NCI-H510A (cell line): ENCODE measurements at places on chromosomes 3 and 15.

- no peak for DNase-seq
These were observed 6.7 kb upstream of the DENND6A start for GRCh38 chr3:57699591-57699990.

- no peak for DNase-seq
These were observed 58.6 kb upstream of the SLC12A8 start for GRCh38 chr3:125271127-125271526.

DNA sequence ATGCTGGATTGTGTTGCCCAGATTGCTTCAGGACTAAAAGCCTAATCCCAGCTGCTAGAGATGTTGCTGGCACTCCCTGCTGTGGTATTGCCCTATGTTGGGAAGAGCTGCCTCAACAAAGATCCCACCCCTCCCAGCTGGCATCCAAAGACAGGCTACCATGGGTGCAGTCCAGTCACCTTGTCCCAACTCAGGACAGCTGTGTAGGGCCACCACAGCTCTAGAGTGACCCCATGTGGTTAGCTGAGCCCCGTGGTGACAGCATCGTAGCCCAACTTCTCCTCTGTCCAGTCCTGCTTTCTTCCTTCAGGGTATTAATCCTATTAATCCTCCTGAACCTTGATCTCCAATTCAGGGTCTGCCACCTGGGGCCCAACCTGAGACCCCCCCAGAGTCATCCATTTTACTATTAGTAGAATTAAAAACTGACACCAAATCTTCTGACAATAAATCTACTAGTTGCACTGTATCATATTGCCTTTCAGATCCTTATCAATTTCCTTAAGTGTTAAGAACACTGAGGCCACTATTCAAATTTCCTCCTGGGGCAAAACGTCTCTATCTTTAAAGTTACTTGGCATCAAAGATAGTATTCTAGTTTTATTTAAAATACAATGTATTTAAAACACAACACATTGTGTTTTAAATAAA lies 83.5 kb downstream of the AQP9 start:
- DNase-seq = no peak

DNA sequence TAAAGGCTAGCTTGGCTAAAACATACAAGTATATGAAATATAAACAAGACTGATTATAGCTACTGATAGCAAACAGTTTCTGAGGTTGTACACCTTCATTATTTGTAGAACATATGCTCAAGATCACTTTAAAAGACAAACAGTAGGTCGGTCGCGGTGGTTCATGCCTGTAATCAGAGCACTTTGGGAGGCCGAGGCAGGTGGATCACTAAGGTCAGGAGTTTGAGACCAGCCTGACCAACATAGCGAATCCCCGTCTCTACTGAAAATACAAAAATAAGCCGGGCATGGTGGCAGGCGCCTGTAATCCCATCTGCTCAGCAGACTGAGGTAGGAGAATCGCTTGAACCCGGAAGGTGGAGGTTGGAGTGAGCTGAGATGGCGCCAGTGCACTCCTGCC lies 80.3 kb downstream of the SMARCC1 start:
- no peak for DNase-seq

GRCh38 chr3:115098354-115099073 lies 48.6 kb downstream of the ZBTB20 start:
- no peak for DNase-seq

DNA sequence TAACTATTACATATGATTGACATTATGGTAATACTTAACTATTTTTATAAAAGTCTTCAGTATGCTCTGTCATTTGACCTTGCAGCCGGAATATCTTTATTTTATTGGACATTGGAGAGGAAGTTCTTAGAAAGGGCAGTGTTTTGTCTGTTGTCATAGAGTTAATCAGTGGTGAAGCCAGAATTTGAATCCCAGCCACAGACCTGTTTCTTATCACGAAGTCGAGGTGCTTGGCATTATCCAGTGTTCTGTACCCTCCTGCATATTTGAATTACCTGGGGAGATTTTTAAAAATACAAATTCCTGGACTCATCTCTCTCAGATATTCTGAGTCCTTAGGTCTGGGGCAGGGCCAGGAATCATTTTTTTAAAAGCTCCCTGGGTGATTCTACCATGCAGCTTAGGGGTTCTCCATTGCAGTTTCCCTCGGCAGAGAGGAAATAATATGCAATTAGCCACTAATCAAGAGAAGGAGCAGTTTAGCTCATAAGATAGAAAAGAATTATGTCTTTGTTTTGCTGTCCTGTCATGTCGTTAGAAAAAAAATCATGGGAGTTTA lies 195.6 kb upstream of the CFAP20DC start:
- no peak for DNase-seq

DNA sequence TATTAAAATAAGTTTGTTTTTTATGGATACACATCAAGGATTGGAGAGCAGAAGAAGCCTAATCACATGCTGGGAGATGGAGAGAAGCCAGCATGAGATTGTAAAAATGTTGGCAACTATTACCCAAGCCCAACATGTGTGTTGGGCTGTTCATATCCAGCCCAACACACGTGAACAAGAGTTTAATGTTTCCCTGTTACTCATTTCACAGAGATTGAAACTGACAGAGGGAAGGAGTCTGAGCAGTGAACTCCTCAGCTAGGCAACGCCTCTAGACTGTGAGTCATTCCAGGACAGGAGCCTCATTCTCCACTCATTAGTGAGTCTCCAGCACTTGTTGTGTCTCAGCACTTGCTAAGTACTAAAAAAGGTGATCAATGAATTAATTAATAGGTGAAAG lies 43.2 kb upstream of the CMSS1 start:
- DNase-seq = no peak
